Fibroblast of villous mesenchyme (primary cell): ENCODE measurements at places on chromosomes 5 and 9. TPM values are rescaled to one million over a fixed set of nuclear protein-coding genes. Genes with fewer than 3 reads are reported as not detected.

DNA sequence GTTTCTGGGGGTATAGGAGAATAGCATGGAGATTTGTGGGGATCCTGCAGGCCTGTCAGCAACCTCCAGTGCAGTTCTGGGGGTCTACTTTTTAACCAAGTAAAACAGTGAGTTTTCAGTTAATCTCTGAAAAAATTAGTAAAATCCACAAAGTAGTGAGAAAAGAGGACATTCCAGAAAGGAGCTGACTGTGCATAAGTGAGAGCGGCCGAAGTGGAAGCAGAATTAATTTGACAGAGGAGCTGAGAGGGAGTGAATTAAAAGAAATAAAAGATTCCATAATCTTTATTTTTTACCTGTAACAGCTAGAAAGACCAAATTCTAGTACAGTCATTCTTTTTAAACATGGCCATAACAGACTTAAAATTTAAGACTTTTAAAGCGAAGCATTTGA, 149.2 kb downstream of the SGCD start:
- no peak for DNase-seq

GRCh38 chr9:134390537-134390936, 64.3 kb downstream of the RXRA start:
- DNase-seq, result no peak

GRCh38 chr9:127122176-127123063, at the start of gene ANGPTL2:
Gene ANGPTL2, minus strand, starts transcription at chr9:127122635. Its CDS starts 13,904 bp downstream, at chr9:127108731.
- DNase-seq, result peak; percentile 96

DNA sequence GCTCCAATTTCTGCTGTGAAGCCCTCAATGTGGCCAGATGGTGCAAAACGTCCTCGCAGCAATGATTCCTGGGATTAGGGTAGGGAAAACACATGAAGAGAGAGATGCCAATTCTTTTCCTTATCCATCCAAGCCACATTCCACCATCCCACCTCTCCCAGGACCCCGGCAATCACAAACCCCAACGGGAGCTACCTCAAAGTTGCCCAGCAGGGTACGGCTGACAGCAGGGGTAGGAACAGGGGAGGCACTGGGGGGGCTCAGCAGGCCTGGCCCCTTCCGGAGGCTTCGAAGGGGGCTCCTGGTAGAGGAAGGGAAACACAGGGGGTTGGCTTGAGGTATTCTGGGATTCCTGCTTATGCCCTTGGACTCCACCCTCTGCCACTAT, 3.4 kb upstream of the STOML2 start:
- no peak for DNase-seq

DNA sequence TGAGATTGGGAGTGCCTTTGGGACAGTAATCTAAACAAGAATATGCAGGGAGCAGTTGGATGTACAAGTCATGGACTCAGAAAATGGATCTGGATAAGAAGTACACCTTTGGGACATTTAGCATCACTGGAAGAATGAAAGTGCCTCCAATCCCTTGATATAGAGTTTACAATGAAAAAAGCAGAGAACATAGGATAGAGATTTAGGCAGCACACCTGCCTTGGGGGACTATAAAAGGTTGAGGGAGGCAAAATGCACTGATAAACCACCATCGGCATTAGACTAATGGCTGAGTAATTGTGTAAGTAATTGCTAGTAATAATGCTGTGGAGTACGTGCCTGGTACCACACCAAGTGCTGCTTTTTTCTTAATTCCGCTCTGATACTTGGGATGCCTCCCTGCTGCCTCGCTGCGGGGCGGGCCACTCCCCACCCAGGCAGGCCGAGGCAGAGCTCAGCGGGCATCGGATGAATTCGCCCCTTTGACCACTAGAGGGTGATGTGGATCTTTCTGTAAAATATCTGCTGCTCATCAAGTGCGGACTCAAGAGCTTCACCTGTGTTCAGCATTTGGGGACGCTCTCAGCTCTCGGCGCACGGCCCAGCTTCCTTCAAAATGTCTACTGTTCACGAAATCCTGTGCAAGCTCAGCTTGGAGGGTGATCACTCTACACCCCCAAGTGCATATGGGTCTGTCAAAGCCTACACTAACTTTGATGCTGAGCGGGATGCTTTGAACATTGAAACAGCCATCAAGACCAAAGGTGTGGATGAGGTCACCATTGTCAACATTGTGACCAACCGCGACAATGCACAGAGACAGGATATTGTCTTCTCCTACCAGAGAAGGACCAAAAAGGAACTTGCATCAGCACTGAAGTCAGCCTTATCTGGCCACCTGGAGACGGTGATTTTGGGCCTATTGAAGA, 99.9 kb downstream of the ANKRD18B start:
- peak; percentile 63 for DNase-seq

The HSD17B3 gene
- total RNA-seq, result not detected in 2 replicates

GRCh38 chr9:109682227-109682626, 97.8 kb upstream of the PALM2AKAP2 start:
- DNase-seq, result no peak

- DNase-seq, result no peak
Measured at GRCh38 chr9:22170990-22171670, 162.0 kb upstream of the CDKN2B start.

DNA sequence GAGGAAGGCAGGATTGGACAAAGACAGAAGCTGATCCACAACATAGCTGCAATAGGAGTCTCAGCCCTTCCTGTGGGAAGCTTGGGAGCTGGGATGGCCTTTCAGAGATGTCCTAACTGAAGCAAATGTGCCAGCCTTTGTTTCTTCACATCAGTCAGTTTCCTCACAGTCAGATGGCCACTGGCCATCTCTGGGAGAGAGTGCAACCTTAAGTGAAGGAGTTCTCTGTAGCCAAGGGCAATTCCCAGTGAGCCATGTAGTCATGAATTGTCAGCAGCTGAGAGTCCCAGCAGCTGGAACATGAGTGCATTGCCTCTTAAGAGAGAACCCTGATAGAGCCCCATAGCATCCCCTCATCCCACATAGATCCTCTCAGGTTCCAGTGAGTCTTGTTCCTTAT, 89.1 kb upstream of the LIFR start:
- DNase-seq, result no peak

DNA sequence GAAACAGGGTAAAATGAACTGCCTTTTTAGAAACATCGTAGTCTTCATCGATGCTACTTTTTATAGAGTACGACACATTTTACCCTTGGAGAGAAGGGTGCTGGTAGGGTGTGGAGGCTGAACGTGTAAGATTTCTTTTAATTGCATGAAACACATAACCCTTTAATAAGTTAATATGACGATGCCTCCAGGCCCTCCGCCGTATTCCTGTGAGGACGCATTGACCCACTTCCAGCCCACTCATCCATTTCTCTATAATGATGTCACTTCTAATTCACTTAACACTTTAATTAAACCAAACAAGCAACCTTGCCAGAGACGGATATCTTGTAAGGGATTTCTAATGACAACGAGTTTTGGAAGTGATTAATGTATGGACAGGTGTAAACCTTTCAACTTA, 158.7 kb downstream of the IRX2 start:
- no peak for DNase-seq

DNA sequence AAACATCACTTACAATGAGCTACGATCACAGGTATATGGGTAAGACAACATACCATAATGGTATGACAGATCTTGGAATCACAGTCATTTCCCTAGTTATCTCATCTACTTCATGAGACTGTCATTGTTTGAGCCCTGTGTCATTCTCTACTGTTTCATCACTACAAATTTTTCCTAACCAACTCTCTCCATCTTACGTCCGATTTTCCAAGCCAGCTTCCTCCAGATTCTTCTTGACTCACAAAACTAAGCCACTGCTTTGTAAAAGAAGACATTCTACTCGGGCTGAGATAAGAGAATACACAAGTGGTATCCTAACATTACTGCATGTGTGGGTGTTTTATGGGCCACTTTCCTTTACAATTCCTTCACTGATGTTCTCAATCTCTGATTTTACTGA, 49.6 kb downstream of the SERINC5 start:
- DNase-seq, result peak; percentile 70

DNA sequence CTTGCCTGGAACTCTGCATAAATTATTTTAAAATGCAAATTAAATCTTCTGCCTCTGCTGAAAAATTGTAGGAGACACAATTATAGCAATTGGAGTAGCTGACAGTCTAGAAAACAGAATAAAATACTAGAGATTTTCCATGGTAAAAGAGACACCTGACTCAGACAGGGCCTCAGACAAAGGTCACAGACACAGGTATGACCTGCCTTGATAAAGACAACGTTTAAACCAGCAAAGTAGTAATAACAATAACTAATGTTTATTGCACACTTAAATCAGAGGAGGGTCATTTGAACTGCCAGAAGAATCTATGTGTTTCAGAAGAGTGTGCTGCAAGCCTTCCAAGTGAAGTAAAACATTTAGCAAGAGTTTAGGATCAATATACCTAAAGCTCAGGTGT, 3.9 kb downstream of the SOWAHA start:
- no peak for DNase-seq

The UHRF2 gene
- 46.4 and 54.0 TPM in 2 replicates for total RNA-seq

The DNAH5 gene
- total RNA-seq, result 0.97 and 1.3 TPM in 2 replicates

DNA sequence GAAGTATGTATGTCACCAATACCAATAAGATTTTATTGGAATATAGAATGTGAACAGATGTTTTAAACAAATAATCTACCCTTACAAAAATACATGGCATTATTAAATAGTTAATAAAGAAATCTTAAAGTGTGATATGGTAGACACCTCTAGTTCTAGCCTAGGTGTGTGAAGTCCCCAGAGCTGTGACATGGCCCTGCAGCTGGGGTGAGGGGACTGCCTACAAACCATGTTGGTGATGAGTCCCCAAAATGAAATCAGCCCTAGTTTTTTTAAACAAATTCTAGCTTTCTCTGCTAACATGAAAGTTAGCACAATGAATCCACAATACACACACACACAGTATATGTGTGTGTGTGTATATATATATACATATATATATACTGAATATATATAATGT, 195.1 kb upstream of the RPS23 start:
- no peak for DNase-seq

The MCTP1 gene
- total RNA-seq, result 14.7 and 20.9 TPM in 2 replicates

The HAVCR2 gene
- not detected in 2 replicates for total RNA-seq

GRCh38 chr5:180519098-180519497, 24.9 kb downstream of the CNOT6 start:
- DNase-seq, result peak; percentile 17

- DNase-seq, result no peak
Measured at GRCh38 chr5:91243286-91243685, 139.8 kb downstream of the ARRDC3 start.

DNA sequence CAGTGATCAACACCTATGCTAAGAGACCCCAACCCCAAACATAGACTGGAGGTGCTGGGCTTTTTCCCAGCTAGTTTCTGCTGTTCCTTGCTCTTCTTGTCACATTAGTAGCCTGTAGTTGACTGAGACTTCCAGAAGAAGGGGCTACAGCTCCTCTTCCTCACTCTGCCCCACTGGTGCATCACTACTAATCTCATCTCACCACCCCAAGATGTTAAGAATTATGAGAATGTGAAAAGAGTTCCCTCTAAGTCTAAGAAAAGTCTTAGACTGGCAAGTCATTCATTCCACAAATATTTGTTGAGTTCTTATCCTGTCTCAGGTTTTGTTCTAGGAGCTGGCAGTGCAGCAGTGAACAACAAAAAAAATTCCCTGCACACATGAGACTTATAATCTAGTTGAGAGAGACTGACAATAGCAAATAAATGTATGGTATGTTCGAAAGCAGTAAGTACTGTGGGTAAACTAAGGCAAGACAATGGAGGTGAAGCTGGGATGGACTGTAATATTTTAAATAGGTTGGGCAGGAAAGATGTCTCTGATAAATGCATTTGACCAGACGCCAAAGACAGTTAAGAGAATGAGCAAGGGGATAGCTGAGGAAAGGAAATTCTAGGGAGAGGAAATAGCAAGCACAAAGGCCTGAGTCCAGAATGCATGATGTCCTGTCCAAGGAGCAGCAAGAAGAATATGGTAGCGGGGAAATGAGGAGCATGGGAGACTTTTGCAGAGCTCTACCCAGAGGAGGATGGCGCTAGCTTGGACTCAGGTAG, 92.3 kb downstream of the PTCD2 start:
- DNase-seq, result no peak

The PGM5 gene
- 2.6 and 5.8 TPM in 2 replicates for total RNA-seq

The SHC3 gene
- total RNA-seq, result 7.4 and 11.7 TPM in 2 replicates

GRCh38 chr9:82457891-82458290, 469.3 kb downstream of the SPATA31D1 start:
- DNase-seq, result no peak

The ZDHHC11 gene
- 0.64 and 0.86 TPM in 2 replicates for total RNA-seq

DNA sequence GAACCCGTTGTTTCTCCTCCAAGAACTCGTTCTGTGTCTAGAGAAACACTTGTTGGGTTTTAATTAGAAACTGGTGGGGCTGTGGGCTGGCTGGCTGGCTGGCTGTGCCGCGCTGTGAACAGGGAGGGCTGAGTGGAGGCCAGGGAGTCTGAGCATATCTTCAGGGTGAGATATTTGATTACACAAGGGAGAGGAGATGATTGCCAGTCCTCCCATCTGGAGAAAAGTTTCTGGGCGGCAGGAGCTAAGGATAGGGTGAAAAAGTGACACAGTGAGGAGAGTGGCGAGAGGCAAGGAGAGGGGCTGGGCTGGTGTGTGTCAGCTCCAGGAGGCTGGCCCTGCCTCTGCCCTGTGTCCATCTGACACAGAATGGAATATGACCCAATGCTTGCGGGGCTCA, 63.0 kb downstream of the GDNF start:
- DNase-seq, result peak; percentile 91

GRCh38 chr9:113219969-113220368, 1.1 kb downstream of the FKBP15 start:
- peak; percentile 76 for DNase-seq

DNA sequence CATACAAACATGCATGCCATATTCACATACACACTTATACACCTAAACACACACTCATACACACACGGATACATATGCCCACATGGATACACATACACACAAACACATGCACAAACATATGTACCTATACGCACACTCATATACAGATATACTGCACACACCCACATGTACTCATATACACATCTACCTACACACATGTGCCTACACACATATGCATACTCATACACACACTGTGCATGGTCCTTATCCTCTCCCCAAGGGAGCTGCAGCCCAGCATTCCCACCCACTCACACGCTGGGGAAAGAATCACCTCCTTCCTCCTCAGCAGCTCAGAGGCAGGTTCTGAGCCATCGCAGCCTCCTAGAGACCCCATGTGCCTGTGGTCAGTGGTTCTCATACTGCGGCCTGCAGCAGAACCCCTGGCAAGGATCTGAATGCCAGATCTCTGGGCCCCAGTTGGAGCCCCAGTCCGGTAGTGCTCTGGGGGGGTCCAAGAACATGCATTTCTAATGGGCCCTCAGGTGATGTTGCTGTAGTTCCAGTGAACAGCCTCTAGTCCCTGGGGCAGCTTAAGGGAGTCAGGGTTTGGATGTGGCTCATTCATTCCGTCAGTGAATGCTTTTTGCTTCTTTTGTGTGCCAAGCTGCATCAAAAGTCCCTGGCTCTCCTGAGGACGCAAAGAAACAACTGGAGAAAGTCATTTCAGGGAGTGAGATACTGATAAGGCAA, 39.0 kb downstream of the SEMA4D start:
- no peak for DNase-seq

GRCh38 chr5:61228691-61229280, 66.5 kb upstream of the SMIM15 start:
- DNase-seq, result peak; percentile 20

The PRDM12 gene
- total RNA-seq, result not detected in 2 replicates

The PCDHGA11 gene
- total RNA-seq, result 11.0 and 15.5 TPM in 2 replicates

- peak; percentile 82 for DNase-seq
Measured at GRCh38 chr5:142959683-142960657, 189.8 kb downstream of the ARHGAP26 start.

GRCh38 chr9:86980802-86981201, 33.5 kb upstream of the GAS1 start:
- no peak for DNase-seq

The MYORG gene
- 0.64 and 1.3 TPM in 2 replicates for total RNA-seq
